ENCODE measurements at places on chromosomes 12 and 14.
A peak's percentile ranks its signal among the peaks of the same experiment; 100 is the strongest.

DNA sequence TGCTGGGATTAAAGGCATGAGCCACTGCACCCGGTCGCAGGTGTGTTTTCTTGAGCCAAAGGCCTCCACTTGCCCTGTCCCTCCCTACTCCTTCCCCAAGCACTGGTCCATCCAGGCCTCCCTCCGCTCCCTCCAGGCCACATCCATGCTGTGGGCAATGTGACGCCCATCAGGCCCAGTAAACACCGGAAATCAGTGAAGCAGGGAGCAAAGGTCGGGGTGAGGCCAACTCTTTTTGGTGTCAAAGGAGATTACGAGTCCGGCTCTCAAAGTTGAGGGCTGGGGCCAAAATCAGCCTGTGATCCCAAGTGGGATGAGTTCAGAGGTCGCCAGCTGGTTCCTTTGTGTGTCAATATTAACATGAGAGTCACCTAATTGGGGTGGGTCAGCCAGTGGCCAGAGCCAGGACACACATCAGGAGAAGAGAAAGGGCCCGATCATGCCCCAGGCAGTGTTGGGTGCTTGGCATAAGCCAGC lies 195.7 kb downstream of the RBM19 start:
- DNase-seq: no peak

- no peak for DNase-seq
Observed at GRCh38 chr14:50030036-50030435, 86.3 kb downstream of the VCPKMT start.

DNA sequence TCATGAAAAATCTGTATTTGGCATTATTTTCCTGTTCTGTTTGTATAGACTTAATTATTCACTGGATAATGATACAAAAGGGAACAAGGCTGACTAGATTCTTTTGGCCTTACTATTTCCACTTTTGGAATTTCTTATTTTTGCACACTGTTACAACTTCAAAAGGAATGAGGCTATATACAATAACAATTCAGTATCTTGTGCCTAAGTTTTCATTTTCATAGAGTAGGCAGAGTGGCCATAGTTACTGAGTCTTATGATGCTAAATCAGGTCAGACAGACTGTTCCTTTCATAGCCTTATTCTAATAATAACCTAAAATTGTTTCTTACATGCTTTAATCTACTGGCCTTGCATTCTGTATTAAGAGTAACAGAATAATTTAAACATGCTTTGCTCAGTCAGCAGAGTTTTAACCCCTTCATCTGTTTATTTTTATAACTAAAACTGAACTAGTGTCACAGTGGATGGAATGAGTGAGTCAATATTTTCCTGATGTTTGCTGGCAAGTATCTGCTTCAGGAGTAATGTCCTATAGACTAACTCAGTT lies 10.5 kb downstream of the TTC8 start:
- DNase-seq: peak; percentile 39

- DNase-seq: no peak
Observed at GRCh38 chr12:114794049-114794558, 110.1 kb upstream of the TBX3 start.

DNA sequence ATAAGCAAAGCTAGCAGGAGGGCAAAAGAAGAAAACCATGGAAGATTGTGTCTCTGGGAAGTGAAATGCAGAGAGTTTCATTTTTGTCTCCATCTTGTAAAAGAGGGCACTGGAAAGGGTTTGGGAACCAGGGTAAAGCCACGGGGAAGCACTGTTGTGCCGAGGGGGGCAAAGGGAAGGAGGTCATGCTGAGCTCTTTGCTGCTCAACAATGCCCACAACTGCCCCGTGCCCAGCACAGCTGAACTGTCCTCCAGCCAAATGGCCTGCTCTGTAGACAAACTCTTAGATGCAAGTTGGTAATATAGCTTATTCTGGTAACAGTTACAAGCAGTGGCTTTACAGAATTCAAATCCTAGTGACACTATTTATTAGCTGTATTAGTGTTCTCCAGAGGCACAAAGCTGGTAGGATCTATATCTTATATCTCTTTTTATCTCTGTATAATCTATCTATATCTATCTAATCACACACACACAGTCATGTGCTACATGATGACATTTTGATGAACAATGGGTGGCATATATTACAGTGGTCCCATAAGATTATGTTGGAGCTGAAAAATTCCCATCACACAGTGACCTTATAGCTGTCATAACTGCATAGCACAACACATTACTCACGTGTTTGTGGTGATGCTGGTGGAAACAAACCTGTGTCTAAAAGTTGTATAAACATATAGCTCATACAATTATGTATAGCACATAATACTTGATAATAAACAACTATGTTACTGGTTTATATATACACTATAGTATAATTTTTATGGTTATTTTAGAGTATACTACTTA lies 203.4 kb upstream of the DDHD1 start:
- DNase-seq: no peak

- no peak for DNase-seq
Observed at GRCh38 chr14:105466531-105467248, 7.9 kb upstream of the CRIP2 start.

DNA sequence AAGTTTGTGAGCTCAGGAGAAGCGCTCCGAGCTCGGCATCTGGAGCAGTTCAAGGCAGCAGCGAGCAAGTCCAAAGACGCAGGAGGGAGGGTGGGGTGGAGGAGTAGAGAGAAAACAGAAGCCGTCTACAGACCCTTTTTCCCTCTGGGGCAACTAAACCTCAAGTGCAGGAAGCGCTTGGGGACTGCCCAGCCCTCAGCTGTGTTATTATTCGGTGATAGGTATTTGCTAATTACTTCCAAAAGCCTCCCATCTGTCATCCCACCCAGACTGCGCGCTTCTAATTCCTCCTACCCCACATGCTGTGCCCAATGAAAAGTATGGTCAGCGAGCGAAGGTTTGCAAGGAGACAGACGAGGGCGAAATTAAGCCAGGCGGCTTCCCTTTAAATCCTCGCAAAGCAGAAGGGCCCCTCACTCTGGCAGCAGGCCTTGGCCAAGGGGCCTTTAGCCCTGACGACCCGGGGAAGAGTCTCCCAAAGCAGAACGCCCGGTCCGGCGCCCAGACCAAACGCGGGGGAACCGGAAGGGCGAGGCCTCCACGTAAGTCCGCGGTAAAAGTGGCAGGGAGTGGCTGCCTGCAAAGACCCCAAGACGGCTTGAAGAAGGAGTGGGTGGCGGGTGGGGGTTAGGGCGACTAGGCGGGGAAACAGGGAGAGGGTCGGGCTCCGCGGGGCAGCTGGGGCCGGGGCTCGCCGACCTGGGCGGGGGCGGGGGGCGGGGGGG lies 507 bp upstream of the CD9 start:
- DNase-seq: no peak

DNA sequence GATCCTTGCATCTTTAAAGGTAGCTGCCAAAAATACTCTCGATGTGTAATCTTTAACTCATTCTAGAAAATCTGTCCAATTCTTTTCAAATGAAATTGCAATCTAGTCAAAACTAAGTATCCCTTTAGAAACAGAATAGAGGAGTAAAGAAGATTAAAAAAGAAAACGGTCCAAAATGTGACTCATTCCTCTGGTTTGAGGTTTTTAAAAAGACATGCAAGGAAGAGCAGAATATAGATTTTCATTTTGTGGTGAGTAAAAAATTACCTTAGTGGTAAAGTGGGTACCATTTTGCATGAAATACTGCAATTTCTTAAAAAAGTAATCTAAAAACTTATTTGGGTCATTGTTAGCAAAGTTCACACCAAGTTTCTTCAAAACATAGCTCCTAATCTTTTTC lies 108.4 kb downstream of the BRMS1L start:
- no peak for DNase-seq

- DNase-seq: no peak
Observed at GRCh38 chr14:102461490-102462338, 47.9 kb downstream of the ANKRD9 start.

GRCh38 chr14:66421990-66422946 lies 63.9 kb upstream of the CCDC196 start:
- DNase-seq: no peak

GRCh38 chr12:100249941-100250340 lies 16.9 kb downstream of the DEPDC4 start:
- DNase-seq: no peak

GRCh38 chr14:37888234-37888633 lies 292.8 kb downstream of the TTC6 start:
- no peak for DNase-seq

DNA sequence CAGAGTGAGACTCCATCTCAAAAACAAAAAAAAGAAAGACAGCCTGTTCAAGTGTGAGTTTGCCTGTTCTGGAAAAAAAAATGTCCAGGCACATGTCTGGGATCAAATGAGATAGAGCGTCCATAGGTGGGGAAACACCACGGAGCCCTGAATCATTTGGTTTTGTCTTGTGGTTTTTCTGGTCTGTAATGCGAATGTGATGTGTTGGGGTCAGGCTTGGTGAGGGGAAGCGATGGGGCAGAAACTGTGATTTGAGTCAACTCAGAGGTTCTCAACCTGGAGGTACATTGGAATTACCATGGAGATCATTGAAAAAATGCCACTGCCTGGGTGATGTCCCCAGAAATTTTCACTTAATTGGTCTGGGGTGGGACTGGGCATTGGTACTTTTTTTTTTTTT lies 183.9 kb upstream of the PWP1 start:
- no peak for DNase-seq

DNA sequence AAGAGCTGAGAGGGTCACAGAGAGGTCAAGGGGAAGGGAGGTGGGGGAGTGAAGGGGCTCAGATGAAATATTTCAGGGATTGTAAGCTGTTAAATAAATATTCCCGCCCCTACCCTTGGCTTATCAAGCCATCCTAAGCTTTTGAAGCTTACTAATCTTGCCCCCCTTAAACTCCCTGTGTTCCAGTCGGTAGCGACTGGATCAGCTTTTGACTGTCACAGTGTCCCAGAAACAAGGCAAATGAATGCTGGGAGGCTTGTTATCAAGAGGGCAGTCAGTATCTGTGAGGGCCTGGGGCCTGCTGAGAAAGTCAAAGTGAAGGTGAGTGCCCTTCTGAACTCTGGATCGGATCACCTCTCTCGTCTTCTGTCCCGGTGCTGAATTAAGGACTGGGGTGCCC lies 128.1 kb downstream of the DACT1 start:
- DNase-seq: no peak

Data from AG04450 (cell line).